ENCODE measurements at places on chromosomes 12 and 14.

DNA sequence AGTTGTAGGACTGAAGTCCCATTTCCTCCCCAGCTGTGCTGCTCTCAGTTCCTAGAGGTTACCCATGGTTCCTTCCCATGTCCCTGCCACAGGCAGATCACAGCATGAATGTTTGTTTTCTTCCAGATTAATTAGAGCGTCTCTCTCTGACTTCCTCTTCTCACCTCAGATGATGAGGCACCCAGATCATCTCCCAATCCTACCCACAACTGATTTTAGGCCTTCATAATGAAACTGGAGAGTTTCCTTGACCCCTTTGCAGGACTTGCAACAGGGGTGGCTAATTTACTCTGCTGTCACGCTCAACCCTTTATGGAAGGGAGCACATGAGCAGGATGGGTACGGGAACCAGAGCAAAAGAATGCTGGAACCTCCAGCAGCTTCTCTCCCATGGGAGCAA is 32.1 kb upstream of the TXNRD1 start:
- DNase-seq = no peak

DNA sequence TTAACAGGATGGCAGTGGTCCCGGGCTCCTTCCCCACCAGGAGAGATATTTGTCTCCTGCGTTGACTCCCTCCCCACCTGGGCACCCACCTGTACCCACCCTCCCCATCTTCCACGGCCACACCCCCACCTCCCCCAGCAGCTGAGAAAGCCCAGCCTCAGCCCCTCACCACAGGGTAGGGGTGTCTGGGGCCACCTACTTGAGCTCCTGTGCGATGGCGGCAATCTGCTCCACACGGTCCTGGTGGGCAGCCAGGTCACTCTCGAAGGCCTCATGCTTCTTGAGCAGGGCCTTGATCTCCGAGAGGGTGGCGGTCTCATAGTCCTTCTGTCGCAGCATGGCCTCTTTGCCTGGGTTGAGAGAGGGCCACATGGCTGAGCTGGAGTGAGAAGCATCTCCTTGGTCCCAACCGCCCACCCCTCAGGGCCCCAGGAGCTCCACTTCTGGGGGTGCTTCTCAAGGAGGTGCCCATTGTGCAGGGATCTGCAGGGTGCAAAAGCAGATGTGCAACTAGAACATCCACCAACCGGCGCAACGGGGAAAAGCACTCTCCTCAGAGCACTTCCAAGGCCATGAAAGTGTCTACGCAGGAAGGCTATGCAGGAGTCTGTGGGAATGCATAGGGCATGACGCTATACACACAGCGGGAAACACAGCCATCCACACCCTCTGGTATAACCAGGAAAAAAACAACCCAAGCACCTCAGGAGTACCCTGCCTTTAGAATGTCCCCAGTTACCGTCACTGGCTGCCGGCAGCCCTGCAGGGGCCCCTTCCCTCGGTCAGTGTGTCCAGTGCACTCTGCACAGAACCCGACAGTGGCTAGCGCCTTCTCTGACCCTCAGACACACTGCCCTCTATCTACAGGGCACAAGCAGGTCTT is 92.6 kb upstream of the ZFP36L1 start:
- no peak for DNase-seq

DNA sequence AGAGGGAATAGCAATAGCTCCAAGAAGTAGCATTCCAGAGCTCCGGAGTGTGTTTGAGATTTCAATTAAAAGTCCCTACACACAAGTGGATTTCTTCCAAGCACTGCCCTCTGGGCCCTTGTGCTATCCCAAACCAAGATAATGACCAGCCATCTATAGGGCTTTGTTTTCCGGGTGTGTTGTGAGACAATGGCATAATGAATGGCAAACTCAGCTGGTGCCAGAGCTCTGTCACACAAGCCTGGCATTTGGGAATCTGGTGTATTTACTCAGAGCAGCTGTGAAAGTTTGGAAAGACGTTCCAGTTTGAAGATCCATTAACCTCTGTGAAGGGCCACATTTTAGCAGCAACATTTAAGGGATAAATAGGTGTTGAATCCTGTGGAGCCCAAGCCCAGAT is 61.2 kb upstream of the TMTC2 start:
- no peak for DNase-seq

DNA sequence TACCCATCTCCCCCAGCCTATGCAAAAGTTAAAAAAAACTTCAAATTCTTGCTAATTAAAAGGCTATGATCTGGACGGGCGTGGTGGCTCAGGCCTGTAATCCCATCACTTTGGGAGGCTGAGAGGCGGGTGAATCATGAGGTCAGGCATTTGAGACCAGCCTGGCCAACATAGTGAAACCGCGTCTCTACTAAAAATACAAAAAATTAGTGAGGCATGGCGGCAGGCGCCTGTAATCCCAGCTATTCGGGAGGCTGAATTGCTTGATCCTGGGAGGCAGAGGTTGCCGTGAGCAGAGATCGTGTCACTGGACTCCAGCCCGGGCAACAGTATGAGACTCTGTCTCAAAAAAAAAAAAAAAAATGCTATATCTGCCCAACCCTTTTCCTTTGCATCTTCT is 925.4 kb downstream of the GALC start:
- DNase-seq = no peak

DNA sequence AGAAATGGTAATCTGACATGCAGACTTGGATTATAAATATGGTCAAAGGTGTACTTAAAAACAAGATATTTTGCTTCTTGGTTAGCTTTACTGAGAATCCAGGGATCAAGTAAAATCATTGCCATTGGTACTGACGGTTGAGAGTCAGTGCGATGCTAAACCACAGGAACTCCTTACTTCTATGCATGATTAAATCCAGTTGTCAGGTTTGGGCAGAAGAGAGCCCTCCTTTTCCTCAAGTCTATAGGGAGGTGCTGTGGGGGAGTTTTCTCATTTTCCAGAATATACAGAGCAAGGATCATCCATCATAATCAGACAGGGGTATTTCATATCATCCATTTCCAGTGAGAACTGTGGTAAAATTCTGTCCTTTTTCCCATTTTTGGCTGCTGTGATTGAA is 839.1 kb downstream of the NRXN3 start:
- DNase-seq = no peak

All from GF-D8 (cell line).